SJCRH30 (cell line): ENCODE measurements at places on chromosomes 2 and 18.

GRCh38 chr2:21155365-21156136 lies 31.8 kb downstream of the TDRD15 start:
- no peak overlapping the region for H3K4me3 ChIP-seq
- H3K36me3 ChIP-seq = no peaks in the 10 kb centered on the region
- H3K27me3 ChIP-seq = no peaks in the 10 kb centered on the region; the same call in none of the 2 replicates
- DNase-seq = no peak
- no peaks in the 10 kb centered on the region for H3K4me1 ChIP-seq

- H3K4me3 ChIP-seq = no peak overlapping the region
- no peak for DNase-seq
- no peak overlapping the region; the same call in 1 of the 2 replicates for H3K27ac ChIP-seq
- peaks cover 22% of the 10 kb centered on the region for H3K4me1 ChIP-seq
- no peaks in the 10 kb centered on the region for H3K36me3 ChIP-seq
Measured at GRCh38 chr2:234839285-234839684, 112.5 kb upstream of the SH3BP4 start.

DNA sequence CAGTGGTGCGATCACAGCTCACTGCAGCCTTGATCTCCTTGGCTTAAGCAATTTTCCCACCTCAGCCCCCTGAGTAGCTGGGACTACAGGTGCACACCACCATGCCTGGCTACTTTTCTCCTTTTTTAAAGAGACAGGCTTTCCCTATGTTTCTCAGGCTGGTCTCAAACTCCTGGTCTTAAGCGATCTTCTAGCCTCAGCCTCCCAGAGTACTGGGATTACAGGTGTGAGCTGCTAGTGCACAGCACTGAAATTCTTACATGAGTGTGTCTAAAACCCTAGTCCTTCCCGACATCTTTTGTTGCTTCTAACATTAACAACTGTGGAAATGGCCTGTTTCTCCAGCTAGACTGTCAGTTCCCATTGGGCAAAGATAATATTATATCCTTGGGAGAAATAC lies 2.9 kb downstream of the UGP2 start:
- no peak for DNase-seq
- no peak overlapping the region for H3K4me3 ChIP-seq
- H3K4me1 ChIP-seq = peaks cover 4% of the 10 kb centered on the region
- no peaks in the 10 kb centered on the region for H3K27me3 ChIP-seq
- H3K36me3 ChIP-seq = peaks cover 18% of the 10 kb centered on the region

DNA sequence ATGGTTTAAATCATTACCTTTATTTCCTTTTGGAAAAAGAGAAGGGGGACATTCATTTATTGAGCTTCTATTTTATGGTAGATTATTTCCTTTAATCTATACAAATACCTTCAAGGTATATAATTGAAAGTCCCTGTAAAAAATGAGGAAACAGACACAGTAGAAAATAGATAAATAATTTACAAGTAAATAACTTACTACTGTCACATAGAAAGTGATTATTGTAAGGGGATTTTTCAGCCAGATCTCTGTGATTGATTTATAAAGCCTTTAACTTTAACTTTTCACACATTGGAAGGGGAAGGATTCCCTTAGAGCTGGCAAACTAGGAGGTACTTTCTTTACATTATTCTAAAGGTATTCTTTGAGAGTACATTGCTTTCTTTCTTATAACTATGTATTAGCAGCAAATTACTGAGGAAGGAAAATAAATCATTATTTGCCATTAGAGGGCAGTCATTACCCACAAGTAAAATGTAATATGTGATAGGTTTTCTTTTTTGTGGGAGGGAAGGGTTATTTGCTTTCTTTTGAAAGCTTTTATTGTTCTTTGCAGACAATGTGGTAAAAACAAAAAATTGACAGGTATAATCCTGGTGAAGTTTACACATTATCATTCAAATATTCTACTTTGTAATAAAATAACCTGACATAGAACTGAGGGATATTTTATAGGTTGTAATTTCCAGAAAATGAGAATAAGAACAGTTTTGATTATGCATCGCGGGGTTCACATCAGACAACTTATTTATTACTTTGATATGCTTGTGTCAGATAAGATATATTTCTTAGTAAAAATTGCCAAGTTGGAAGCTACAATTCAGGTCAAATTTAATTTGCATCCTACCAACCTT lies 24.8 kb upstream of the RPE start:
- no peak overlapping the region for H3K4me3 ChIP-seq
- no peaks in the 10 kb centered on the region for H3K36me3 ChIP-seq
- no peaks in the 10 kb centered on the region for H3K27me3 ChIP-seq
- H3K4me1 ChIP-seq = no peaks in the 10 kb centered on the region

GRCh38 chr18:12772111-12772510 lies 69.3 kb downstream of the PSMG2 start:
- H3K27ac ChIP-seq = no peak overlapping the region
- no peaks in the 10 kb centered on the region for H3K36me3 ChIP-seq
- H3K4me1 ChIP-seq = no peaks in the 10 kb centered on the region
- no peak overlapping the region for H3K4me3 ChIP-seq

DNA sequence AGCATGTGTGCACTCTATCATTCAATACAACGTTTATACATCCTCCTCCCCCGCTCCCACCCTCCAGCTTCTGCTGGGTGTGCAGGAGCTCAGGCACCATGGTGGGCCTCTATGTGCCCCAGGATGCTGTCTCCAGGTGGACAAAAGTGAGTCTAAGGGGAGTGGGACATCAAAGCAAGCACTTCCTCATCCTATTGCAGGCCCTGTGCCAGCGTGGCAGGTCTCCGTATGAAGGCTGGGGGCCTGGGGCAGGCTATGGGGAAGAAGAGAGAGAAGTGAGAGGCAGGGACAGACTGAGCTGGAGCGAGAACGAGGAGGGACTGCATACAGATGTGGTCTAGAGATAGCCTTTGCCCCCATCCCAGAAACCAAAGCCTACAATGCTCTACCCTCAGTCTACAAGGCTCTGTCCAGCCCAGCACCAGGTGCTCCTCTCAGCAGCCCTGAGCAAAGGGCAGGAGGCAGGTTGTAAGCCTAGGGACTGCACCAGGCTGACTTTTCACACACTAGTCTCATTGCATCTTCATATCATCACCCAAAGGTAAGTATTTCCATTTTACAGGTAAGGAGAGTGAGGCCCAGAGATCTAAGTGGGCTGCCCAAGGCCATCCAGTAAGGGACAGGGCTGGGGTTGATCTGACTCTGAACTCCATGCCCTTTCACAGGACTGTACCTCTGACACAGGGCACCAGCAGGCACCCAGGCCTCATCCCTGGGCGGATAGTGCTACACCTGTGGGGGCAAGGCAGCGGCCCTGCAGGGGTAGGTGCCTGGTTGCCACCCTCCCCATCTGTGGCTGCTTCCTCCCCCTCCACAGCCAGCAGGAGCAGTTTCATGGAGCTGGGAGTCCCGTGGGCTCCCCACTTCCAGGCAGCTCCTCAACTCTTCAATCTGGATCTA lies 14.0 kb upstream of the ARID5A start:
- no peak overlapping the region for H3K27ac ChIP-seq
- no peaks in the 10 kb centered on the region for H3K4me1 ChIP-seq
- no peaks in the 10 kb centered on the region for H3K36me3 ChIP-seq
- H3K4me3 ChIP-seq = no peak overlapping the region

DNA sequence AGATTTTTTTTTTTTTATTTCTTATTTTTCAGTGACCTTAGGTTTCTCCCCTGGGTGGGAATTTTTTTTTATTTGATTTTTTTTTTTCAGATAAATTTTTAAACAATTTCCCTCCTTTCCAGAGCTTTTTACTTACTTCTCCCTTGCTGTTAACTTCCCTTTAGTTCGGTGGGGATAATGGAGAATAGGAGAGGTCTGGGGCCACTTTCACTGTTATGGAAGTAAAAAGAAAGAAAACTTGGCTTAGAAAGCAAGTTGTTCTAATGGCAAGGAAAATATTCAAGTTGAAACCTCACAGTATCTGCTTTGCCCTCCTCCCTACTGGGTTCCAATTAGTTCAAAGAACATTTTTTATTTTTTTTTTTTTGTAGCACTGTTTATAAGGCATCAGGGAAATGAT lies 537.1 kb upstream of the NXPH2 start:
- H3K4me3 ChIP-seq = no peak overlapping the region
- no peak for DNase-seq
- H3K4me1 ChIP-seq = no peaks in the 10 kb centered on the region
- H3K27ac ChIP-seq = no peak overlapping the region
- H3K36me3 ChIP-seq = no peaks in the 10 kb centered on the region

DNA sequence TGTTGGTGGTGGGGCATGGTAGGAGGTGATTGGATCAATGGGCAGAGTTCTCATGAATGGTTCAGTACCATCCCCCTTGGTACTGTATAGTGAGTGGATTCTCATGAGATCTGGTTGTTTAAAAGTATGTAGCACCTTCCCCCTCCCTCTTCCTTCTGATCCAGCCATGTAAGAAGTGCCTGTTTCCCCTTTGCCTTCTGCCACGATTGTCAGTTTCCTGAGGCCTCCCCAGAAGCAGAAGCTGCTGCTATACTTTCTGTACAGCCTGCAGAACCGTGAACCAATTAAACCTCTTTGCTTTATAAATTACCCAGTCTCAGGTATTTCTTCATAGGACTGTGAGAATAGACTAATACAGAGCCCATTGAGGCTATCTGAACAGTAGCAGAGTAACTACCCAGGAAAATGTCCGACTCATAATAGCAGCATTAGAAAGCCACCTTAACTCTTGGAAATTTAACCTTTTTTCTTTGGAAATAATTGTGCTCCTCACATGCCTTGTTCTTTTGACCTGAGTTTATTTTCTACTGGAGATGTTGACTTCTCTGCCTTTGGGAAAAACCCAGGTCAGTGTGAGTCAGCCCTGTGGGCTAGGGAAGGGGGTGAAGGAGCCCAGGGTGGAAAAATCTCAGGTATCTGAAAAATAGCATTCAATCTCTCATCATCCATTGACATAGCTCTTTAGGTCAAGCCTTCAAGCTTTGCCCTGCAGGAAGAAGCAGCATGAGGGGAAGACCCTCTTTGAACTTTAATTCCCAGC lies 18.1 kb downstream of the CYP1B1 start:
- H3K36me3 ChIP-seq = no peaks in the 10 kb centered on the region
- no peak for DNase-seq
- H3K27me3 ChIP-seq = peaks cover 3% of the 10 kb centered on the region; the same call in 1 of the 2 replicates
- no peak overlapping the region for H3K27ac ChIP-seq
- no peaks in the 10 kb centered on the region for H3K4me1 ChIP-seq

DNA sequence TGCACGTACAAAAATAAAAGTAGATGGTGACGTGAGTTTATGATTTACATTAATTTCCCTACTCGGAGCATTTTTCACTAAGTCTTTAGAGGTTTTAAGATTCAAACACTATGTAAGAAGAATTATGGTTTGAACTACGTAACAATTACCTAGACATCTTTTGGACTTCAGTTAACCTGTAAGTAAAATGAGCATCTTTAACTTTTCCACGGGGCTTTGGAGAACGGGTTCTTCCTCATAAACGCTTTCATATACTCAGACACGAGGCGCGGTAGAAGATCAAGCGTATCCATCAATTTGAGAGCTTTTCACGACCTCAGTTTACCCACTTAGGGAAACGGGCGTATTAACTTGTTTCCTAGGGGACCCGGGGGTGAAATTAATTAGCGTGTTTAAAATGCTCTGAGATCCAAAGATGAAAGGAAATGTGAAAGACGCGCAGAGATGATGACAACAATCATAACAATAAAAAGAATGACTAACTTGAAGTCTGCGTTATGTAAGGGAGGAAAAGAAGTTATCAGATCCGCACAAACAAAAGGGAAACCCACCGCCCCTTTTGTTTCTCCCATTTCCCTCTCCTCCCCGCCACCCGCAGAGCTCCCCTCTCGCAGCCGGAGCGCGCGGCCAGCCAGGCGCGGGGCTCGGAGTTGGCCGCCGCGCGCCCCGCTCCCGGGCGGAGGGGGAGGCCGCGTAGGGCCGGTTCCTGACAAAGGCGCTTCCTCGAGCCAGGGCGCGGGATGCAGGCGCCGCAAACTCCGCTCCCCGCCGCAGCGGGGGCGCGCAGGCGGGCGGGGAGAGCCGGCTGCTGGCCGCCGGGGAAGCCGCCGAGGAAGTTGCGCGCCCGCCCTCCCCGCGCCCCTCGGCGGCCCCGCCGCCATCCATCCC lies 807 bp downstream of the PELI1 start:
- peaks cover 17% of the 10 kb centered on the region for H3K4me1 ChIP-seq
- peak overlapping the region; percentile 98 for H3K4me3 ChIP-seq
- H3K27ac ChIP-seq = peak overlapping the region; percentile 88
- H3K27me3 ChIP-seq = no peaks in the 10 kb centered on the region
- H3K36me3 ChIP-seq = peaks cover 4% of the 10 kb centered on the region
- peak; percentile 44 for DNase-seq

GRCh38 chr18:25235401-25236042 lies 116.4 kb downstream of the ZNF521 start:
- no peaks in the 10 kb centered on the region for H3K36me3 ChIP-seq
- no peak overlapping the region for H3K27ac ChIP-seq
- peaks cover 7% of the 10 kb centered on the region for H3K4me1 ChIP-seq
- H3K27me3 ChIP-seq = no peaks in the 10 kb centered on the region

GRCh38 chr18:30387401-30387800 lies 655.1 kb downstream of the DSC3 start:
- H3K4me1 ChIP-seq = no peaks in the 10 kb centered on the region
- no peaks in the 10 kb centered on the region for H3K36me3 ChIP-seq
- no peak overlapping the region for H3K4me3 ChIP-seq
- DNase-seq = no peak
- no peaks in the 10 kb centered on the region for H3K27me3 ChIP-seq

- H3K4me3 ChIP-seq = peak within 1 kb of the TSS; percentile 95
- DNase-seq = no peak
- H3K4me1 ChIP-seq = 0 out of 2 replicates have a peak, but pooled peaks cover 6% of the 10 kb centered on the region
- no peaks in the 10 kb centered on the region for H3K27me3 ChIP-seq
Measured at GRCh38 chr2:263774-264492, at the start of gene SH3YL1. Gene SH3YL1 (minus strand): TSS chr2:264032. CDS start chr2:263984, 48 bp downstream.

DNA sequence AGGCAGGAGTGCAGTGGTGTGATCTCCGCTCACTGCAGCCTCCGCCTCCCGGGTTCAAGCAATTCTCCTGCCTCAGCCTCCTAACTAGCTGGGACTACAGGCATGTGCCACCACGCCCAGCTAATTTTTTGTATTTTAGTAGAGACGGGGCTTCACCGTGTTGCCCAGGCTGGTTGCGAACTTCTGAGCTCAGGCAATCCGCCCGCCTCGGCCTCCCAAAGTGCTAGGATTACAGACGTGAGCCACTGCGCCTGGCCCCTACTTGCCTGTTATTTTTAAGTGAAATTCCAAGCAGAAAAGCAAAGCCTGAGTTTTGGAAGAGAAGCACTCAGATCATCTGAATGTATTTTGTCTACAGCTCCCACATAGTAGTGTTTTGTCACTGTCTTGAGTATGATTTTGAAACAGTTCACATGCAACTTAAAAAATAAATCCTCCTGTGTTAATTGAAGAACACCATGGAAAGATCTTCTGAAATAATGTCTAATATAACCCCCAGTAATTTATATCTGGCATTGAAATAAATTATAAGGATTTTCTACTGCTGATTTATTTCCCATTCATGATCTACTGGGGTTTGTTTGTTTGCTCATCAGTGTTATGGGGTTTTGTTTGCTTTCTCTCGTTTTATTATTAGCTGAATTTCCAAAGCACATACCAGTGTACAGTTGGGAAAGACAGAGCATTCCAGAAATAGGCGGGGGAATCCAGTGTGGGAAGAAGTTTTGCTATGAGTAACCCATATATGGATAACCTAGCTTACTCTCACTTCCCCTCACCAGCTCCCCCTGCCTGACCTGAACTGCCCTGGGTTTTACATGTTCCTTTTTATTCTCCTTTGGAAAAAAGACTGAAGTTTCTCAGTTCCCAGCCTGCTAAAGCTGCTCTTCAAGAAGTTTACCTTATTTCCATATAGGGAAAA lies 80.1 kb upstream of the MAP3K20 start:
- no peaks in the 10 kb centered on the region for H3K36me3 ChIP-seq
- peaks cover 12% of the 10 kb centered on the region for H3K4me1 ChIP-seq
- peak; percentile 54 for DNase-seq
- no peaks in the 10 kb centered on the region for H3K27me3 ChIP-seq
- peak overlapping the region; percentile 7; the same call in 1 of the 2 replicates for H3K27ac ChIP-seq

- no peaks in the 10 kb centered on the region for H3K27me3 ChIP-seq
- no peak overlapping the region for H3K4me3 ChIP-seq
- no peak for DNase-seq
- H3K27ac ChIP-seq = no peak overlapping the region
- no peaks in the 10 kb centered on the region for H3K4me1 ChIP-seq
Measured at GRCh38 chr18:24817587-24818371, 357.3 kb downstream of the HRH4 start.
